ENCODE measurements at places on chromosomes 4 and X. TPM values are rescaled to one million over a fixed set of nuclear protein-coding genes. Genes with fewer than 3 reads are reported as not detected.
A peak's percentile ranks its signal among the peaks of the same experiment; 100 is the strongest.

NPY5R gene
- total RNA-seq = 1.6 TPM

GRCh38 chrX:128717635-128718578 is 665.7 kb upstream of the ACTRT1 start:
- no peaks in the 10 kb centered on the region for H3K27me3 ChIP-seq
- no peak for DNase-seq
- no peaks in the 10 kb centered on the region for H3K36me3 ChIP-seq

- no peak for DNase-seq
- no peak overlapping the region for H3K4me3 ChIP-seq
These were observed 51.2 kb upstream of the SHISA3 start for GRCh38 chr4:42345962-42346544.

DNA sequence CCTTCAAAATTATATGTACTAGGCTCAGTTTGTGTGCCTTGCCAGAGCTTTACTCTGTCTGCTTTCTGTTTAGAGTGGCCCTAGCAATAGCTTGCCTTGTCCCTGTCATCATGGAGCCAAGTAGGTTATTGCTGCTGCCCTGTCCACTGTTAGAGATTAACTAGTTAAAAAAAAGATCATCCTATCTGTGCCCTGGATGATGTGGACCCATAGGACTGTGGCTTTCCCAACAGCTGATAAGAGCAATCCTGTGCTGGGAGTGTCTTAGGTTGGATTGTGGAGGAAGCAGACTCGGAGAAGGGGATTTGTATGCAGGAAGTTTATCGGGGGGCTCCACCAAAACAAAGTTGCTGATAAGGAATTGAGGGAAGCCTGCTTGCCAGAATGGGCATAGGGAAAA is 23.8 kb downstream of the PPP1R2C start:
- no peaks in the 10 kb centered on the region for H3K36me3 ChIP-seq
- no peak overlapping the region for H3K27ac ChIP-seq
- no peaks in the 10 kb centered on the region for H3K4me1 ChIP-seq

GRCh38 chr4:1490654-1491327 is 84.5 kb upstream of the NKX1-1 start:
- H3K36me3 ChIP-seq = no peaks in the 10 kb centered on the region
- DNase-seq = no peak
- H3K4me3 ChIP-seq = no peak overlapping the region
- no peaks in the 10 kb centered on the region for H3K4me1 ChIP-seq

GRCh38 chr4:186192066-186192612 is 772 bp downstream of the CYP4V2 start:
- H3K4me3 ChIP-seq = peak overlapping the region; percentile 84
- peak; percentile 25 for DNase-seq
- no peaks in the 10 kb centered on the region for H3K36me3 ChIP-seq
- peaks cover 6% of the 10 kb centered on the region for H3K4me1 ChIP-seq

- peak overlapping the region; percentile 70 for H3K4me3 ChIP-seq
- no peaks in the 10 kb centered on the region for H3K27me3 ChIP-seq
- DNase-seq = no peak
- H3K27ac ChIP-seq = peak overlapping the region; percentile 89
- no peaks in the 10 kb centered on the region for H3K36me3 ChIP-seq
These were observed 1.3 kb downstream of the ANTXR2 start for GRCh38 chr4:80071604-80072227.

SPATA18 gene
- total RNA-seq = 9.6 TPM

GPRASP3 gene
- 4.2 TPM for total RNA-seq

DNA sequence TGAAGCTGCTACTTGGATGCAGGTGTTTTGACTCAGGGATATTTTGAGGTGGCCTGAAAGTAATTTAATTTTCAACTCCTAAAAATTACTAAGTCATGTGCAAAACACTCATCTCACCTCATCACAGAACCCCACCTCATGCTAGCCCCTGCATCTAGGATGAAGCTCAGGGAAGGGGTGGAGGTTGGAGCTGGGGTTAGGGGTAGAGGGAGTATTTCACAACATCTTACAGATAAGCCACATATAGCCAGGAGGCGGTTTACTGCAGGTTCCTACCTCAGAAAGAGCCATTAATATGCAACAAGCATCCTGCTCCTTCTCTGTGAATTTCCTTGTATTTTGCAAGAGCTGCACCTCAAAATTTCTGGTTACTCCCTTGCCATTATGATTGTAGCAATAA is 70.5 kb upstream of the TSPAN5 start:
- no peak overlapping the region for H3K4me3 ChIP-seq
- no peaks in the 10 kb centered on the region for H3K27me3 ChIP-seq
- DNase-seq = no peak

DNA sequence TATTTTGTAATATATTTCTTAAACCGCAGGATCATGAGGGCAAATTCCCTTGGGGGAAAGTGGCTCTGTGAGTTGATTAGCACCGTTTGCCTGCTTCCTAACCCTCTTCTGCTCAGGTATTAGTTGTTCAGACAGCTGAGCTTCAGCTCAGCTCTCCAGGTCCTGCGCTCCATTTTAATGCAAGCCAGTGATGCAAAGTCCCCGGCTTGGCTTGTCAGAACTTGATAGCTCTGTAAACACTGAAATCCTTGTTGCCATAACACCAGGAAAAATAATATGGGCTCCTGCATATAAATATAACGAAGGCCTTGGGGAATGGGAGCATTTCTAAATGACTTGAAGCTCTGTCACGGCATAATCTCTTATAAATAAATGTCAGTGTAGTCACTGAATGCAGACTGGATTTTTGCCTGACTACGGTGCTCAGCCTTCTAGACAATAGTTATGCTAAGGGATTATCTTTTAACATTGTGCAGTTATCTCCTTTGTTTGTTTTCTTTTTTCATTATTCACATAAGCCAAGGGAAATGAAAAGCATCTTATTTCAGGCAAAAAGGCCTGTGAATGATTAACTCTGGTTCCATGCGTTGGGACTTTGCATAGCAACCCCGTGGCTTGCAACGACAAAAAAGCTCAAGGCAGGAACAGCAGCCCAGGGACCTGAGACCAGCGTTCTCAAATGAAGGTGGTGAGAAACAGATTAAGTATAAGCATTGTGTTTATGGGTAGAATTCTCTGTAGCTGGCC is 253.2 kb downstream of the SPRY1 start:
- peaks cover 5% of the 10 kb centered on the region for H3K4me1 ChIP-seq
- H3K27ac ChIP-seq = peak overlapping the region; percentile 78
- H3K27me3 ChIP-seq = no peaks in the 10 kb centered on the region
- no peaks in the 10 kb centered on the region for H3K36me3 ChIP-seq
- H3K4me3 ChIP-seq = no peak overlapping the region

DNA sequence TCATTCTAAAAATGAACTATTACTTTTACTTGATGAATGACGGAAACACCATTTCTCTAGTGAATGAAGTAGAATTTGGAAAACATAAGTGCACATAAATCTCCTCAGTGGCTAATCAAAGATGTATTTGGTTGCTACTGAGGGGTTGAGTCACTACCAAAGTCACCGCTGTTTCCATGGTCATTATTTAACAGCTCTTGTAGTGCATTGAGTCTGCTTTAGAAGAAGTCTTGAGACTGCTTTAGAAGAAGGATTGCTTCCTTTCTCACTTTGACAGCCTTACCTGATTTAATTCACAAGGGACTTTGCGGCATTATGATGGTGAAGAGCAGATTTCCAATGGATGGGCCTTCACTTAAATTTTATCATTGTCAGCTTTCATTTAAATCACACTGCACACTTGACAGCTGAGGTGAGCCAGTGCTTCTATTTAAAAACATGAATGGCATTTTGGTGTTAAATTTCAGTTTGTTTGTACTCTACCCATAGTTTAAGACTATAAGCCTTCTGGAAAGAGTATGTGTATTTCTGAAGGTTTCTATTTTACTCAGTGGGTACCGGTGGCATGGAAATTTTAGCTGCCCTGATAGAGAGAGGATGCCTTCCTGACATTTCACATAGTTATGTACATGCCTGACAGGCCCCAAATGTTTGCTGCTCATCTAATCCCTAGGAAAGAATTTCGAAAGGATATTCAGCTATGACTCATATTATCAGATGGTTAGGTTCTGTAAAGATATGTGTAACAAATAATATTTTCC is 9.5 kb downstream of the ASB5 start:
- H3K4me3 ChIP-seq = no peak overlapping the region
- no peak for DNase-seq
- H3K27ac ChIP-seq = no peak overlapping the region
- no peaks in the 10 kb centered on the region for H3K27me3 ChIP-seq

- H3K4me1 ChIP-seq = no peaks in the 10 kb centered on the region
- no peak overlapping the region for H3K27ac ChIP-seq
- no peak overlapping the region for H3K4me3 ChIP-seq
- H3K27me3 ChIP-seq = no peaks in the 10 kb centered on the region
- no peaks in the 10 kb centered on the region for H3K36me3 ChIP-seq
- DNase-seq = no peak
These were observed 145.1 kb upstream of the ARHGEF9 start for GRCh38 chrX:63930140-63930539.

- no peak overlapping the region for H3K4me3 ChIP-seq
- no peak for DNase-seq
- no peaks in the 10 kb centered on the region for H3K36me3 ChIP-seq
These were observed 10.4 kb downstream of the MAD2L1 start for GRCh38 chr4:120056246-120056645.

GRCh38 chr4:152534541-152535359 is 1.1 kb downstream of the FBXW7 start:
- peaks cover 13% of the 10 kb centered on the region for H3K4me1 ChIP-seq
- H3K27me3 ChIP-seq = no peaks in the 10 kb centered on the region
- H3K4me3 ChIP-seq = peak overlapping the region; percentile 97
- no peak for DNase-seq
- peak overlapping the region; percentile 95 for H3K27ac ChIP-seq

SULT1B1 gene
- total RNA-seq = 1.4 TPM

SPANXD gene
- not detected for total RNA-seq

DNA sequence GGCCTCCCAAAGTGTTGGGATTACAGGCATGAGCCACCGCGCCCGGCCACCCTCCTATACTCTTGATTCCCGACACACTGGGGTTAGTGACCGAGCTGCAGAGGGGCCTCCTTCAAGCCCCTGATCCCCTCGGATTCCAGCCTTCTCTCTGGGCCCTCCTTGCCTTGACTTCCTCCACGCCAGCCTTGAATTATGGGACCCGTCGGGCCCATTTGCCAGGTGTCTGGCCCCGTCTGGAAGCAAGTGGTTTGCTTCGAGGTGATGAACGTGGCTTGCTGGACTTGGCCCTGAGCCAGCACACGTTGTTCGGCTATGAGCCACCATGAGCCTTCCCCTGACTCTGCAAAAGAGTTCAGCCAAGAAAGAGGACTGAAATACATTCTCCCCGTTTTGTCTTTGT is 37.4 kb upstream of the GRPEL1 start:
- H3K4me1 ChIP-seq = no peaks in the 10 kb centered on the region
- H3K27ac ChIP-seq = no peak overlapping the region
- H3K4me3 ChIP-seq = no peak overlapping the region
- DNase-seq = no peak
- no peaks in the 10 kb centered on the region for H3K36me3 ChIP-seq
- no peaks in the 10 kb centered on the region for H3K27me3 ChIP-seq

Data from breast epithelium (tissue), 4 donors.